ENCODE measurements at places on chromosomes 6 and 20. TPM values are rescaled to one million over a fixed set of nuclear protein-coding genes. Genes with fewer than 3 reads are reported as not detected.

Gene TRIM40
- total RNA-seq = not detected

Gene SRC
- 2.1 TPM for total RNA-seq

- no peak for DNase-seq
Measured at GRCh38 chr6:143159001-143159400, 98.3 kb downstream of the AIG1 start.

DNA sequence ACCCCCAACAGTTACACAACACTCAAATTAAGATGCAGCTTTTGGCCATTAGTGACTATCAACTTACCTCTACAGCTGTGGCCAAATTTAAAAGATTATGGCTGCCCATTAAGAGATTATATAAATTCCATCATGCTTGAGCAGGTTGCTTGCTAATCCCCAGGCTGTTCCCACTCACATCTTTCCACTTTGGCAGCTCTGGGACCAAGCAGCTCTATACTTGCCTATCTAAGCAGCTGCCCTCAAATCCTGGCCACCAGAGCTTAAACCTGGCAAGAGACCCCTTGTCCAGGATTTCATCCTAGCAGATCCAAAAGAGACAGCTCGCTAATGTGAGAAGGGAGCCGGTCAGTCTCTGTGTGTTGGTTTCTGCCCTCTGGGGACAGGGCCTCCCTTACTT, 127.9 kb downstream of the SLC23A2 start:
- DNase-seq = no peak

DNA sequence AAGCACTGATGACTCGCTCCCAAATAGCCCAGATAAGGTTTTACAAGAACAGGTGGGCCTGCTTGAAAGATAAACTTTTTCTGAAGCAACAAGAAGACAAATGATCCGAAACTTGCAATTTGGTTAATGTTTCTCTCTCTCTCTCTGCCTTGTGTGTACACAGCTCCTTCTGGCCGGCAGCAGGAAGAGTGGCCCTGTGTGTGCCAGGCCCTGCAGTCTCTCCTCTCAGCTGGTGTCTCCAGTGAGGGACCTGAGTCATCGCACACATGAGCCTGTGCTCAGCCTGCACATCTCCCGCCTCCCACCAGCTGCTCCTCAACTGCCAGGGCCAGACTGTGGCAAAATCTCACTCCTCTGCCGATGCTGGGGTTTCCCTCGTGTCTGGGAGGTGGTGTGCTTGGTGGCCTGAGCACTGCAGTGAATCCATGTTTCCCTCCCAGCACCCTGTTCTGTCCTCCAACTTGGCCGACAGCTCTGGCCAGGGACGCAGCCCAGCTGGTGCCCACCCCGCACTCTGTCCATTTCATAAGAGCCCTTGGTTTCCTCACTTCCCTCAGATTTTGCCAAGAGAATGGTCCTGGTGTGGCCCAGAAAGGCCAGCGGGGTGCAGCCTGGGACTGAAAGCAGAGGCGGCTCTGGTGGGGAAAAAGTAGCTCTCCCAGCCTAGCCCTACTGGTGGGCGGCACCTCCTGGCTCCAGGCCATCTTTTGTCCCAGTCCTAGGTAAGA, 49.4 kb downstream of the ERMARD start:
- DNase-seq = no peak

DNA sequence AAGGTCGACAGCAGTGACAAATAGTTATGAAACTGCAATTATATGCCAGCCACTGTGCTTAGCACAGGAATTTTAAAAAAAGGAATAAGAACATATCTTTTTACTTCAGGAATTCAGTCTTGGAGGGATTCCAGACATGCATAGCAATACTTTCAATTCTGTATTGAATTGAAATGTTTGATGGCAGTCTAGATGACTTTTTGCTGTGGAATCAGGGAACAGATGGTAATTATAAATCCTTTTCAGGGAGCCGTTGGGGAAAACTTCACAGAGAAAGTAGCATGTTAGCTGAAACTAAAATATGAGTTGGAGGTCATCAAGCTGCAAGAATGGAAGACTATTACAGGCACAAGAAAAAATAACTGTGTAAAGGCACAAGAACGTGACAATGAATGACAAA, 74.8 kb downstream of the IMPG1 start:
- no peak for DNase-seq

- no peak for DNase-seq
Measured at GRCh38 chr20:9185511-9185910, 116.6 kb downstream of the PLCB4 start.

DNA sequence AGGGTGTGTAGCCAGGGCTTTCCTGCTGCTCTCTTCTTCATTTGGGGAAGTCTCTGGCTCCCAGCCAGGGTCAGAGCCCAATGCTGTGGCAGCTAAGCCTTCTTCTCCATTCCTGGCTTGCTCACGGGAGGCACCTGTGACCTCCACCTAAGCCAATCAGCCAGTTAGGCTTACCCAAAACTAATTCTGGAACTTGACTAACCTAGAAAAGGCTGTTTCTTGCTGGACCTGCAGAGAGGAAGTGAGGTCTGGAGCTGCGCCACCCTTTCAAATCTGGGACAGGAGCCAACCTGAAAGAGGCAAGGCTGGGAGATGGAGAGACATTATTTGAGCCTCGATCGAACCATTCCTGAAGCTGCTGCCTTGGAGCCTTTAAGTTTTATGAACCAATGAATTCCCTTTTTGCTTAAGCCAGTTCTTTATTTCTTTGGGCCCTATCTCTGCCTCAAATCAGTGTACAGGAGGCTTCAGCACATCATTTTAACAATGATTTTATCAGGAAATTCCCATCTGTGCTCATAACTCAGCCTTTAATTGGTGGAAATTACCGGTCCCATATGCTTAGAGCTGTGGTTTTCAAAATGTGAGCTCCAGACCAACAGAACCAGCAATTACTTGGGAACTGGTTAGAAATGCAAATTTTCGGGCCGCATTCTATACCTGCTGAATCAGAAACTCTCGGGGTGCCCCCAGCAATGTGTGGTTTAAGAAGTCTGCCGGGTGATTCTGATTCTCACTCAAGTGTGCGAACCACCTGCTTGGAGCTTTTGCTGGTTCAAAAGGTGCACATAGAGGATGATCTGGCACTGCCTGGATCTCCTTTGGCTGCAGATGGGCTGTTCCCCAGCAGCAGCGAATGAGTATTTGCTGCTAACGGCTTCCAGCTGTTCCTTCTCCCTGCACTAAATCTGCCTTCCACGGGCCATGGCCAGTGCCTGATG, 97.4 kb upstream of the RNF24 start:
- no peak for DNase-seq

GRCh38 chr20:22821081-22821727, 213.9 kb upstream of the SSTR4 start:
- no peak for DNase-seq
